ENCODE measurements at places on chromosomes 1 and 21.

GRCh38 chr1:230495076-230495475, 68.9 kb upstream of the PGBD5 start:
- no peak for DNase-seq

GRCh38 chr1:119779869-119780356, 11.2 kb upstream of the HMGCS2 start:
- no peak for DNase-seq

- DNase-seq: no peak
Measured at GRCh38 chr1:30285501-30285932, 437.9 kb downstream of the MATN1 start.

- DNase-seq: no peak
Measured at GRCh38 chr1:235986869-235987268, 78.0 kb downstream of the NID1 start.

- no peak for DNase-seq
Measured at GRCh38 chr1:224348137-224348536, 8.5 kb upstream of the CNIH4 start.

DNA sequence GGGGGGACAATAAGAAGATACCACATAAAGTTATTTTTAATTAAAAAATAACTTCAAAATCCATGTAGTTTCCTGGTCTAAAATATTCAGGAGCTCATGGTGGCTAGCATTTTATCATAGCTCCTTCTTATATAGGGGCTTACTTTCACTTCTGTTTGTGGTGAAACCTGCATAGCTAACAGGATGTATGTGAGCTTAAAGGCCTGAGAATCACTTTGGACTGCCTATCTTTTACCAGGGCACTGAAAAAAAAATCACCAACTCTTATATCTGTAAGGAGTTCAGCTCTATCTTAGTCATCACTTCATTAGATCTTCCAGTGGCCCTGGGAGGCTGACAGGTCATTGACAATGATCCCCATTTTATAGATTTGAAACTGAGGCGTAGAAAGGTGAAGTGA, 21.3 kb downstream of the UROD start:
- no peak for DNase-seq

DNA sequence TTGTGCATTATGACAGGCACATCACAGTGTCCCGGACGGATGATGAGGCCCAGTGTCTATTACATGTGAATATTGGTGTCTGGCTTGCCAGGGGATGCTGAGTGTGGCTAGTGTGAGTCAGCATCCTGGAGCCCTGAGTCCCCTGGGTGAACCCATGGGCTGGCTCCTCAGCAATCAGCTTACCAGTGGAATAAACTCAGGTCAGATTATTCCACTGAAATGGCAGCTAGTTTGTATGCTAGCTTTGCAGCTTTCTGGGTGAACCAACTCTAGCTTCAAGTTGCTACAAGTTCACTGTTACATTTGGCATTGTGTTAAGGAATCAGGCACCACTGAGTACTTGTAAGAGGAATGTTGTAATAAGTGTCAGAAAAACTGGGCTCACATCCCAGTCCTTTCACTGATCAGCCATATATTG, 23.9 kb upstream of the RPTN start:
- DNase-seq: no peak

DNA sequence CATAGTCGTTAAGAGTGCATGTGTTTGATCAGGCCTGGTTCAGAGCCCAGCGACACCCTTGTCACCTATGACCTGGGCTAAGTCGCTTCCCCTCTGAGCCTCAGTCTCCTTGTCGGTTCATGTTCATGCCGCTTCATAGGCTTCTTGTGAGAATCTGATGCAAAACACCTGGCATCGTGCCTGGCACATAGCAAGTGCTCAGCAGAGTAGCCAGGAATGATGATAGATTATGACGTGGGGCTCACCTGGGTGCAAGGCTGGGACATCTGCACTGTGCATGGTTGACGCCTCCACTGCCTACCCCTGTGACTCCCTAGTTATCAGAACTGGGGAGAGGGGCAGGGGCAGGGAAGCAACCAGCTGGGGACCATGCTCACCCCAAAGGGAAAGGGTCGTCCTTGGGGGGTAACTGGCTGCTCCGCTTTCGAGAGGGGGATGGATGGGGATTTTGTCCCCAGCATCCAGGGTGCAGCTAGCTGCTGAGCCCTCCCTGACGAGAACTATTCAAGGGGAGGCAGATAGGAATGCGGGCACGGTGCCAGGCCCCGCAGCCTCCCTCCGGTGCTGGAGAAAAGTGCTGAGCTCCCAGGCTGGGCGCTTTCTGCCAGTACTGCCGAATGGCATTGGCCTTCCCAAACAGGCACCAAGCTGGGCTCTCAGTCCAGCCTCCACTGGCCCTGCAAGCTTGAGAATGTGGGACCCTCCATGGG, 9.3 kb downstream of the EFHD2 start:
- DNase-seq: no peak

- no peak for DNase-seq
Measured at GRCh38 chr1:44208226-44208625, 5.0 kb upstream of the DMAP1 start.

GRCh38 chr21:43771199-43771675, 4.9 kb downstream of the CSTB start:
- DNase-seq: no peak

DNA sequence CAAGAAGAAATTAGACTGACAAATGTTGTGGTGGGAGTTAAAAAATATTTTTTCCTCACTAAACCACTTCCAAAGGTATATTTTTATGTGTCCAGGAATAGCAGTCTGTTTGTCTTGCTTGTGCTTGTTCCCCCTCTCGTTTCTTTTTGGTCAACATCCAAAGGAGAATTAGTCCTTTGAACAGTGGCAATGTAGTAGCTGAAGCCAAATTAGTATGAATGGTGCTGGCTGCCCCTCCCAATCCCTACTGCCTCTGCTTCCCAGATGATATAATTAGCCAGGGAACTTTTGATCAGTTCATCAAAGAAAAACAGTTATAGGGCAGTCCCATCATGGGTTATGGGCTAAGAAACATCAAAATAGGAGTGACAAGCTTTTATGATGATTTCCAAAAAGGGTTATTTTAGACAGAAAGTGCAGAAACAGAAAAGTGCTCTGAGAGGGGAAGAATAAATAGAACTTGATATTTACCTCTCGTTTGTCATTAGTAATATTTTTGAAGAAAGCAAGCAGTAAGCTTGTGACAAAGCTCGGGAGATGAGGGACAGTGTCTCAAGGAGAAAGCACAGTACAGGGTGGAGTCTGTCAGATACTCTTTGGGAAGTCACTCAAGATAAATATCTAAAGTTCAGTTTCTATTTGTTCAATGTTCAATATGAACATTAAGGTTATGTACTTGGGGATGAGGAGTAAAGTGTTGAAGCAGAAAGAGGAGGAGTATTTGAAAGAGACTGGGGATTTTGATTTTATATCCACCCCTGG, 239.1 kb downstream of the HLX start:
- DNase-seq: no peak

DNA sequence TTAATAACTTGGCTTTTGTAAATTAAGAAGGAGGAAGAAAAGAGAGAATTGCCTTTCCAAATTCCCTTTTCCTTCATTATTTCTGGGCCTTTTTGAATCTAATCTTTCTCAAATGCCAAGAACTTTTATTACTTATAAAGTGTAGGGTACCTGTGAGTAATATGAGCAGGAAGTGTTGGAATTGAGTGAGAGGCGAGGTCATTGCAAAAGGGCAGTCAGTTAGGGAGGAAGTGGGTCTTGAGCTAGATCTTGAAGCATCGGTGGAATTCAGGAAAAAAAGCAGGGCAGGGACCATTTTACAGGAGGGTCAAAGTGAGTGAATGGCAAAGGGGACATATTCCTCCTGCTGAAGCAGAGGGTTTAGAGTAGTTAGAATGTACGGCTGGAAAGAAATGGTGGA, 23.4 kb downstream of the DDI2 start:
- no peak for DNase-seq

DNA sequence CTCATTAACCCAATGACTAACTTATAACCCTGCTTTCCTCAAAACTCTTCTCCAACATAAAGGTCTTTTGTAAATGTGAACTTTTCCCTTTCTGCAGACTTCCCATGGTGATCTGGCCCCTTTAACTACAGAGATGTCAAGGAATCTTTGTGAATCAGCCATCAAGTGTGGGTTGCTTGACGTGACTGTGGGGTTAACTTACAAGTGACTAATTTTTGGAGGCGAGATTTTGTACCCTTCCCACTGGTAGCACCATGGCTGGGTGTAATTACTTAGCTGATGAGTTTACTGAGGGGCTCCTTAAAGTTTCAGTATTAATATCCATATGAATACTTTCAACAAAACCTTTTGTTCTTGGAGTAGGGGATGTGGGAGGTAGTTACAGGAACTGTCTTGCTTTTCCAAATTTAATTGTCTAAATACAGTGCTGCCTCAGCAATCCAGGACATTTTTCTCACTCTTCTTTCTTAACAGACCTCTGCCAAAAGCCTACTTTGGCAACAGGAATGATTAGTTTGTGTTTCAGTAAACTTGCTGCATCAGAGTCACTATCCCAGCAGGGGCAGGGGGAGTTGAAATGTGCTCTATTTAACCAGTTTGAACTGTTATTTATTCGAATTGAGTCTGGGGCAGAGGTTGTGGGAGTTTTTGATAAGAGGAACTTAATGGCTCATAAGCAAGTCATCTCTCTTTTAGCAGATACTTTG, 217.3 kb upstream of the FGGY start:
- no peak for DNase-seq

DNA sequence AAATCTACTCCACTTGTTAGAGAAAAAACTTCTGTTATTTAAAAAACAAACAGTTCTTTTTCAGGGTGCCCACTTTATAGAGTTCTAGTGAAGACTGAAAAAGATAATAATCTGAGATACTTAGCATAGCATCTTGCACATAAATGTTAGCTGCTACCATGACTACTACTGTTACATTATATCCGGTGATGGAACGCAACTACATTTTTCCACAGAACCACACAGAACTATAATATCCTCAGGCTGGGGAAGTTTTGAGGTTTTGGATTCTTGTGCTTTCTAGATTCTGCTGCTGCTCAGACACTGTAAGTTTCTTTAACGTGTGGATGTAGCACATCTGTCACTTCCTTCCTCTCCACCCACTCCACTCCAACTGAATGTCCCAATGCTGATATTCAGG, 110.3 kb downstream of the PTPN14 start:
- DNase-seq: no peak

GRCh38 chr1:72253132-72253531, 29.2 kb downstream of the NEGR1 start:
- DNase-seq: no peak

GRCh38 chr1:74780594-74780993, 47.6 kb downstream of the TYW3 start:
- no peak for DNase-seq

- no peak for DNase-seq
Measured at GRCh38 chr1:202143768-202144401, 652 bp downstream of the ARL8A start.

- DNase-seq: no peak
Measured at GRCh38 chr1:105254906-105255305, 1505.2 kb downstream of the AMY1C start.

DNA sequence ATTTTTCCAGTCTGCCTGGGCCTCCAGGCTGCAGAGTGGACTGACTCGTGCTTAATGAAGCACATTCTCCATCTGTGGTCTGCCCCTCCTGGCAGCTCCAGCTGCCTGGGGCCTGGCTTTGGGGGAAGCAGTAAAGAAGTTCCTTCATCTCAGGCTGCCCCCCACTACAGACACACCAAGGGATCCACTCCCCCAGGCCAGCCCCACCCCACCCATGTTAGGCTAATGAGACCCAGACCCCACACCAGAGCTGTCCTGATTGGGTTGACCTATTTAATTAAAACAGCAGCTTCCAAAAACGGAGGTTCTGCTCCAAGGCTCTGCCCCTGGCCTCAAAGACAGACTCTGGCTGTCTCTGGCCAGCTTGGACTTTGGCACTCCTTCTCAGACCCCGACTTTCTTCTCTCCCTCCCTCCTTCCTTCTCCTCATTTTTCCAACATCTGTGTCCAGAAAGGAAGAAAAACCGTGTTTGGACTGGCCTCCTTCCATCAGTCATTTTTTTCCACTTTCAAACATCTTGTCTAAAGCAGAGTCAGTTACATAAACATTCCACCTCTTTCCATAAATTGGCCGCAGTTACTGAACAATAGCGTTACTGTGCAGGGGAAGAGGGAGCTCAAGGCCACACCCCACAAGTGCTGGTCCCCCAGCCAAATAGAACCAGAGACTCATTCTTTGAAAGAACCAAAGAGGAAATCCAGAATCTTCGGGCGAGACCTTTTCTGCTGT, 29.7 kb downstream of the SERTAD4 start:
- no peak for DNase-seq

- DNase-seq: no peak
Measured at GRCh38 chr1:38929476-38929875, 12.2 kb downstream of the RHBDL2 start.

DNA sequence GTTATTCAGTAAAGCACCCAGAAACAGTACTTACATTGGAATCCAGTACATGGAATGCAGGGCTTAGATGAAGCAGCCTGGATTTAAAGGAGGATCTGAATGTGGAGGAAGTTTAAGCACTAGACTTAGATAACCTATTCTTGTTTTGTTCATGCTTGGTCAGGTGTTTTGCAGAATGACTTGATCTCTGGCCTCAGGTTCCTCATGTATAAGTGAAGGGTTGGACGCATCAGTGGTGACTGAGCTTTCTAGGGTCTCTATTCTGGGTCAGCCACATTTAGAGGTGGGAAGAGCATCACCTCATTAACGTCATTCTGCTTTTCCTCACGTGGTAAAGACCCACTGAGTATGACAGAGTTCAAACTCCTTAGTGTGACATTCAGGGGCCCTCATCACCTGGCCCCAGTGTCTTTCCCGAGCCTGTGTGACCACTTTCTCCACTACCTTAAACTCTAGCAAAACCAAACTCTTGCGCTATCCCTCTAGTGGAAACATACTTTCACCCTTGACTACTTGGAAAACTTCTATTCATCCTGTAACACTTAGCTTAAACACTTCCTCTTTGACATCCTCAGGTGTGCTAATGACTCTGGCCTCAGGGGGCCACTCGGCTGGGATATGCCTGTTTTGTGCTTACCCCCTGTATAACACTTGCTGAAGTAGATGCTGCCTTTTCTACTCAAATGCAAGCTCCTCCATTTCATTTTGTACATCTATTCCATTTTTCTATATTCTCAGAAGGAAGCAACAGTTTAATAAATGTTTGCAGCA, 871 bp upstream of the ERICH3 start:
- DNase-seq: no peak

DNA sequence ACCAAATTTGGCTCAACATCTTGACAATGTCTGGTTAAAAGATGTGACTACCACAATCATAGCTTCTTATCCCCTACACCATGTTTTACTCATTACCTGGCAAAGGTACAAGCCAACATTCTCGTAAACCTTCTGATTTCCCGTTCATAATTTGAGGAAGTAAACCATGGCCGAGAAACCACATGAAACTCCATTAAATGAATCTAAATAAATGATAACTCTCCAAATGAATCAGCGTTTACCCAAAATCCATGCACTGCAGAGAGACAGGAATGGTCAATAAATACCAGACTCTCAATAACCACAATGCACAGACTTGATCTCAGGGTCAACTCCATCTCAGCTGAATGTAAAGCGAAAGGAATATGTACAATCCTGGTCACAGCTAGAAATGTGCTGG, 125.2 kb downstream of the TYW3 start:
- DNase-seq: no peak

DNA sequence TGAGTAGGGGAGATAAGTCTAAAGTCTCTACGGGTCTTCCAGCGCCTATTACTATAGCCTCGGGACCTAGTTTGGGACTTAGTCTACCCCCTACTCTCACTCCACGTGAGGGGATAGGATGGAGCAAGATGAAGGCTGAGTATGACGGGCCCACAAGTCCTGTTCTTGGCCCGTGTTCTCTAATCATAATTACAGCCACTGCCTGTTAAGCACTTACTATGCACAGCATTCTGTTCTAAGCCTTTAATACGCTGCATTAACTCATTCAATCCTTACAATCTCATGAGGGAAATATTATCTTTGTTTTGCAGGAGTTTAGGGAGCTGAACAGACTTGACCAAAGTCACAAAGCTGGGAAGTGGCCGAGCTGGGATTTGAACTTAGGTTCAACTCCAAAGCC, 23.9 kb upstream of the EPB41 start:
- no peak for DNase-seq

Data from cortex of kidney (tissue), 1 donor.